ENCODE measurements at places on chromosomes 11 and 22.
A peak's percentile ranks its signal among the peaks of the same experiment; 100 is the strongest.

DNA sequence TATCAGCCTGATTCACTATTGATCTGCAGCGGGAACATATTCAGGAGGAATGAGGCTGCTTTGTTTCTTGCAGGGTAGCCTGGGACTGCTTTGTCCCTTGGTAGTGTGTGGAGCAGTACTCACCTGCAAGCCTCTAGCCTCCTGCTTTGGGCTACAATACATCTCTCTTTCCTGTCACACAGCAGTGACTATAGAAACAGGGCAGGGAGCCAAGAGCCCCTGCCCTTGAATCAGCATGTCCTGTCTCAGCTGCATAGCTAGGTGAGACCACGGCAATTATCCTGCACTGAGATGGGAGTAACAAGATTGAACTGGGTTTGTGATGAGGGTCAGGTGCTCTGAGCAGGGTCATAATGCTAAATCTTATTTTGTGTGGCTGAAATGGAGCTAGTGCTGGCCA is 191.9 kb downstream of the NELL1 start:
- DNase-seq = no peak

DNA sequence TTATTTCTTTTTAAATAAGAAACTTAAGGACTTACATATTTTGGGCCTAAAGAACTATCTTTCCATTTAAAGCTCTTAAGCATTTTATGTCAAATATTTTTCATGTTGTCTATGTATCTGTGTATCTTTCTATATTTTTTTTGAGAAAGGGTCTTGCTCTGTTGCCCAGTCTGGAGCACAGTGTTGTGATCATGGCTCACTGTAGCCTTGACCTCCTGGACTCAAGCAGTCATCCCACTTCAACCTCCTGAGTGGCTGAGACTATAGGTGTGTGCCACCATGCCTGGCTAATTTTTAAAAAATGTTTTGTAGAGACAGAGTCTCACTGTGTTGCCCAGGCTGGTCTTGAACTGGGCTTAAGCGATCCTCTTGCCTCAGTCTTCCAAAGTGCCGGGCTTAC is 8.0 kb downstream of the STT3A start:
- no peak for DNase-seq

DNA sequence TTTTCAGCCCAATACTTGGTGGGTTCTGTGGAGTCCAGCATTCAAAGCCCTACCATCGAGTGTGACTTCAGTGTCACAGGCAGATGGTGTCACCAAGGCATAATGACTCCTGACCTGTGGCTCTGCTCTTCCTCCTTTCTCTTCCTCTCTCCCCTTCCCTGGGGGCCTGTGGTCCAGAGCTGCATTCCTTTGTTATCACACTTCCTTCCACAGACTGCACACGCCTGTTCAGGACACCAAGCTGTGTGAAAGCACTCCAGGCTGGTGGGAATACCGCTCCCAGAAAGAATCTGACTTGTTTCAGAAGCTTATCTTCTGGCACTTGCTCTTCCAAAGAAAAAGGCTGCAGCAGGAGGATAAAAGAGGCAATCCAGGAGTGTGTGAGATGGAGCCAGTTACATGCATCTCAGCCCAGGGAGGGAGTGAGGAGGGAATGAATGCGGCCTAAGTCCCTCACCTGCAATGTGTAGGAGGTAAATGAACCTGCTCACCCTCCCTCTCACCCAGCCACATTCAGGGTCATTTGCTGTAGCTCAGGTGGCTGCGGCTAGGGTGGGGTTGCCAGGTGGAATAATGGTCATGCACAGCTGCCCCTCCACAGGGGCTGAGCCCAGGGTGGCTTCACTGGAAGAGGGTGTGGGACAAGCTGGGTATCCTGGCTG is 79.3 kb downstream of the ADAMTS15 start:
- DNase-seq = peak; percentile 61

DNA sequence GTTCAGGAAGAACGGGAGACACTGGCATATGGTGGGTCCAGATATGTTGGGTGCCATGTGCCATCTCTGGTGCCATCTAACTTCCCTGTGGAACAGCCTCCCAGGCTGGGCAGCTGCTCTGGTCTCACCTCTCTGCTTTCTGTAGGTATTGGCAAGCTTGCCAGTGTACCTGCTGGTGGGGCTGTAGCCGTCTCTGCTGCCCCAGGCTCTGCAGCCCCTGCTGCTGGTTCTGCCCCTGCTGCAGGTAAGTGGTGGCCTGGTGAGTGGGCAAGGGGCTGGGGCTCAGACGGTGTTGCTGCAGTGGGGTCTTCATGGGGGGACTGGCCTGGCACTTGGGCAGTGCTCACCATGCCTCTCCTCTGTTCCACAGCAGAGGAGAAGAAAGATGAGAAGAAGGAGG is 2.6 kb downstream of the RPLP2 start:
- no peak for DNase-seq

GRCh38 chr22:17587629-17588028 is 24.3 kb downstream of the SLC25A18 start:
- DNase-seq = no peak

- DNase-seq = peak; percentile 78
These were observed 29.7 kb downstream of the KIAA0930 start for GRCh38 chr22:45210991-45211390.

- no peak for DNase-seq
These were observed 705 bp downstream of the UNC93B1 start for GRCh38 chr11:68002938-68003845.

- no peak for DNase-seq
These were observed 4.1 kb upstream of the ANKRD13D start for GRCh38 chr11:67284811-67285540.

- peak; percentile 30 for DNase-seq
These were observed 1339.5 kb downstream of the BRD1 start for GRCh38 chr22:48488149-48488551.

- DNase-seq = no peak
These were observed 40.1 kb upstream of the PRR5 start for GRCh38 chr22:44661659-44662569.

DNA sequence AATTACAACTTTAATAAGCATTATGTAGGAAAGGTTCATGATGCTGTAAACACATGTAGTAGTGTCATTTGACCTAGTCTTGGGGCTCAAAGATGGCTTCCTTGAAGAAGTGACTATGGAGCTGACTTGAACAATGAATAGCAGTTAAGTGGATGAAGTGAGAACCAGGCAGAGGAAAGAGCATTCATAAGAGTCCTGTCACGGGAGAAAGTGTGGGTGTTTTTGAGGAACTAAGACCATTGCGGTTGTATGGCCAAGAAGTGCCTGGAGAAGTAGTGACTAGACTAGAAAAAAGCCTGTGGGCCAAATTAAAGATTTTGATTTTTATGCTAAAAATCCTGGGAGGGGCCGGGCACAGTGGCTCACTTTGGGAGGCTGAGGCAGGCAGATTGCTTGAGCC is 7.2 kb upstream of the IL18BP start:
- no peak for DNase-seq

DNA sequence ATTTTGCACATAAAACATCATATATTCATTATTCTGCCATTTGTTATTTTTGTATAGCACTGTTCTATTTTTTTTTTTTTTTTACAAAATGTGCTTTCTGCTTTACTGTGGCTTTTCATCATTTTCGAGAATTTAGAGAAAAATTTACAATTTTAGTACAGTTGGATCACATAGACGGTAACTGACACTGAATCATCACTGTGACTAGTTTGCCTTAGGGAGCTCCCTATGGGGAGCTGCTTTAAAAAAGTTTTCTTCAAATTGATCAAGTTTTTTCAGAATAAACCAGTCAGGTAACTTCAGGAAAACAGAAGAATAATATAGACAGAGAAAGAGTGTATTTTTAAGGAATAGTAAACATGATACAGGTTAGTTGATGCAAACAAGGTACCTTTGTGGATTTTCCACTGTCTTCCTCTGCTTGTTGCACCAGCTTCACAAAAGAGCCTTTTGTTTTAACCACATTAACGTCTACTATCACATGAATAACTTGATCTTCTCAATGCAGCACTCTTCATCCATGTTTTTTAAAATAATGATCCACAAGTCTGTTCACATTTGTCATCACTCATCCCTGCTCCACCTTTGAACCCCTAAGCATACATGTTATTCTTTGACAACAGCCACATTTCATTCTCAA is 327.0 kb downstream of the DYNC2H1 start:
- DNase-seq = no peak

DNA sequence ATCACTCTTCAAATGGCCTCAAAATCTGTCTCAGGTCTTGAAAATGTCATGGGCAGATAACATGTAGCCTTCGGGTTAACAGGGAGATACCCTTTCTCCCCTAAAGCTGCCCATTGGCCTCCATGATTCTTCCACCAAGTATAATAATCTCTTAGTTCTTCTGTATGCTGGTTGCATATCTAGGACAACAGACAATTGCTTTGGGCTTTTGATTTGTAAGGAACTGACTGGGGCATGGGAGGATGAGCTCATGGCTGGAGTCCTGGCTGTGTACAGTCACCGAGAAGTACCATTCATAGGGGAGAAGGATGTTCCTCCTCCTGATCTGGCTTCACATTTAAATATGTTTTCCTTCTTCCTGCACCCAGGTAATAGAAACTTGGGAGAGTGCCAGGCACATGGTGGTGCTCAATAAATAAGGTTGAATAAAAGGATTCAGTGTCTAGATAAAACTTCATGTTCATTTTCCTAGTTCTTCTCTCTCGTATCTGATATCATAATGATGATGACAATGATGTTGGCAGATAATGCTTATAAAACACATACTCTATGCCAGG is 2.8 kb upstream of the AMPD3 start:
- DNase-seq = no peak

GRCh38 chr11:30549565-30549964 is 36.6 kb downstream of the MPPED2 start:
- DNase-seq = no peak

All from fibroblast of upper back skin (primary cell).